Activated CD8-positive, alpha-beta memory T cell treated with anti-CD3 and anti-CD28 coated beads for 24 hours (primary cell): ENCODE measurements at places on chromosomes 7 and 10.
A peak's percentile ranks its signal among the peaks of the same experiment; 100 is the strongest.

DNA sequence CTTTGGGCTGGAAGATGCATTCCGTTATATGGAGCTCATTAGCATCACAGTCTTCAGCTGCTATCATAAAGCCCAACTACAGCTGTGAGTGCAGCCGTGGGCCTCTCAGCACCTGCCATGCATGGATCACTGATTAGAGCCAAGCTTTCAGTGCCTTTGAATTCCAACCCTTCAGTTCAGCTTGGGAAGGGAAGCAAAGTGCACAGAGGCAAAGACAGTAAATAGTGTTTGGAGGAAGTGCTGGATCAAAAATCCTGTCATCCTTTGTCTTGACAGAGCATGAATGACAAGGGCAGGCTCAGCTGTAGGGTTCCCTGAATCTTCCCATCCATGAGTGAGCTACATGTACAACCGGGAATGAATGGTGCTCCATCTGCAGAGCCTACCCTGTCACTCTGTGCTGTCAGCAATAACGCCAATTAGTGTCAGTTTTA lies 153.7 kb downstream of the DNAJB9 start:
- no peak for DNase-seq

- no peak for DNase-seq
Measured at GRCh38 chr7:55588379-55588699, 16.0 kb upstream of the VOPP1 start.

DNA sequence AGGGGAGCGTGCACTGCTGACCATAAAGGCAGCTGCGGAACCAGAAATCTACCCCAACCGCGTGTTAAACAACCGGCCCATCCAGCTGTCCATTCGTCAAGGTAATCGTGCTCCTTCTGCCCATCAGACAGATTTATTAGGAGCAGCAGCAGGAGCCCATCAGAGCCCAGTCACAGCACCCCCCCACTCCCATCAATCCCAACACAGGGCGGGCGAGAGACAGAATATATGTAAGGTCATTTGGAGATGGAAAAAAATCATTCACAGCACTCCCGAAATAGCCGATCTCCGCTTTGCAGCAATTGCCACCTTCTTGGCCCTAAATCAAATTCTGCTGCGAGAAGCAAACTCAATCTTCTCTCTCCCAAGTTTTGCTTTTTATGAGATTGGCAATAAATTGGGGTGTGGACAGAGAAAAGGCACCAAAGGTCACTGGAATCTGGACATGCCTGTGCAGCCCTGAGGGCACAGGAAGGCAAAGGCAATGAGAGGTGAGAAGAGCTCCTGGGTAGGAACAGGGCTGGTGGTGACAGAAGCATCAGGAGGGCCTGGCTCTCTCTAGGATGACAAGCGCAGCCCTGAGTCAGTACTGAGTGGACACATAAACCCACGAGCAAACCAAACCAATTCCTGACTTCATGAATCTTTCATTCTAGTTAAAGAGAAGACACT lies 145.0 kb upstream of the ZMIZ1 start:
- DNase-seq = no peak

DNA sequence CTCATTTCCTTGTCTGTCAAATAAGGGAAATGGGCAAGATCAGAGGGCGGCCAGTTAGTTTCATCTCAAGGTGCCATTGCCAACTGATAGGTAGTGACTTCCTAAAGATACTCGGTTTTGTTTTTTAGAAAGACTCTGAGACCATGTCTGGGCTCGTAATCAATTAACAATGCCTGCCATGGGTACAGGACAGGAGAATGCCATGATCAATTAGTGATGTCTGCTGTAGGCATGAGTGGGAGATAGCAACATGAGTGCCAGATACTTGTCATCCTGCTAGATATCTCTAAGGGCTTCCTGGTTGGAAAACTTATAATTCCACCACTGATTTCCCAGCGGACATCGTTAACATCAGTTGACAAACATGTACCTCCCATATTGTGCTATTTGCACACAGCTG lies 64.8 kb downstream of the SH3PXD2A start:
- DNase-seq = no peak

GRCh38 chr10:58660575-58661255 lies 148.0 kb downstream of the BICC1 start:
- no peak for DNase-seq

- DNase-seq = no peak
Measured at GRCh38 chr7:22772885-22773284, 45.9 kb downstream of the IL6 start.

DNA sequence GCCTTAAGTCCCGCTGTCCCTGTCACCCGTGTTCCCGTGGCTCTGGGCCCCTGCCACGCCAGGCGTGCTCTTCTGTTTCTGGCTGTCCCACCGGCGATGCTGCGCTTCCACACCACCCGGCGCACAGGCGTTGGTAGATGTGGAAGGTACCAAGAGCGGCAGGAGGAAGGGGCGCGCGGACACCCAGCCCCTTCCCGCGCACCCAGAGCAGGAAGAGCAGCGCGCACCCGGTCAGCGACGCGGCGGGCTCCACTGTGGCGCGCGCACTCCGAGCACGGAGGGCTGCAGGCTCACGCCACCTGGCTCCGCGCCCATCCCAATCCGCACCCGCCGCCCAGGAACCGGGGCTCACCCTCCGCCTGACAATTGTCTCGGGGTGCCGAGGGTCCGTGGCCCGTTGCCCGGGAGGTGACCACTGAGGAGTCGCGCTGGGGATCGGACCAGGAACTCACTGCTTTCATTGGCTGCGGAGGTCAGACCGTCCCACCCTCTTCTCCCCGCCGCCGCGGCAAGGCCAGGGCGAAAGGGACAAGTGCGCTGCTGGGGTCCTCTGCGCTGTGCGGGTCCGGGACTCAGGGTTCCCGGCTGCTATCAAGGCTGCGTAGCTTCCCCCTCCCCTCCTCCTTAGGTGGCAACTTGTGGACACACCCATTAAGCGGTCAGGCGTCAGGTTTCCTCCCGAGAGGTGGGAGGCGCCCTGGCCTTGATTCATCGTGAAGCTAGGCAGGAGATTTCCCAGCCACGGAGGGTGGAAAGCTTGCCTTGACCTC lies 121.6 kb upstream of the ZNF92 start:
- peak; percentile 65 for DNase-seq

DNA sequence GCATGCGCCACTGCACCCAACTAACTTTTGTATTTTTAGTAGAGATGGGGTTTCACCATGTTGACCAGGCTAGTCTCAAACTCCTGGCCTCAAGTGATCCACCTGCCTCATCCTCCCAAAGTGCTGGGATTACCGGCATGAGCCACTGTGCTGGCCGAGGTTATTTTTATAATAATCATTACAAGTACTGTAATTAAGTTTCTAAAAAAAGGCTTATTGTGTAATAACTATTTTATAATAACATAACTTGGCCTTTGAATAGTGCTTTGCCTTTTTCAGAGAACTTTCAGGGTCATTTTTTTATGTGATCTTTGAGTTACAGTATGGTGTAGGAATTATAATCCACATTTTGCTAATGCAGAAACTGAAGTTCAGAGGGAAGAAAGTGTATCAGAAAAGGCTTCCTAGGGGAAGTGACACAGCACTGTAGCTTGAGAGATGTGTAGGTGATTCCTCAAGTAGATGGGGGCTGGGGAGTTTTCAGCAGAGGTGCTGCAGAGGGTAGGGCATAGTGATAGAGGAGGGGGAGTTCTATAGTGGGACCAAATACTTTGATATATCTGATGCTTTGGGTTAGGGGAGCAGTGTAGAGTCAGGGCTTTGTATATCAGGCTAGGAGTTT lies 9.2 kb upstream of the SYPL1 start:
- no peak for DNase-seq

GRCh38 chr7:149458235-149458634 lies 2.6 kb downstream of the ZNF777 start:
- no peak for DNase-seq

DNA sequence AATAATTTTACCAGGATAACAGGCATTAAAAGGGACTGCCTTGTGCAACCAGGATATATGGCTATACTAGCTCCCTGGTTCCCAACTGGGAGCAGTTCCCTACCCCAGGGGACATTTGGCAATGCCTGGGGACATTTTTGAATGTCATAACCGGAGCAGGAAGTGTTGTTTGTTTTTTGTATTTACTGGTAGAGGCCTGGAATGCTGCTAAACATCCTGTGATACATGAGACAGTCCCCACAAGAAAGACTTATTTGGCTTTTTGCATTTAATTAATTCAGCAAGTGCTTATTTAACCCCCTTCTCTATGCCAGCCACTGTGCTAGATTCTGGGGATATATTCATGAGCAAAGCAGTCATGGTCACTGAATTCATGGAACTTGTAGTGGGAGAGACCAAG lies 181.2 kb downstream of the BBS9 start:
- no peak for DNase-seq

DNA sequence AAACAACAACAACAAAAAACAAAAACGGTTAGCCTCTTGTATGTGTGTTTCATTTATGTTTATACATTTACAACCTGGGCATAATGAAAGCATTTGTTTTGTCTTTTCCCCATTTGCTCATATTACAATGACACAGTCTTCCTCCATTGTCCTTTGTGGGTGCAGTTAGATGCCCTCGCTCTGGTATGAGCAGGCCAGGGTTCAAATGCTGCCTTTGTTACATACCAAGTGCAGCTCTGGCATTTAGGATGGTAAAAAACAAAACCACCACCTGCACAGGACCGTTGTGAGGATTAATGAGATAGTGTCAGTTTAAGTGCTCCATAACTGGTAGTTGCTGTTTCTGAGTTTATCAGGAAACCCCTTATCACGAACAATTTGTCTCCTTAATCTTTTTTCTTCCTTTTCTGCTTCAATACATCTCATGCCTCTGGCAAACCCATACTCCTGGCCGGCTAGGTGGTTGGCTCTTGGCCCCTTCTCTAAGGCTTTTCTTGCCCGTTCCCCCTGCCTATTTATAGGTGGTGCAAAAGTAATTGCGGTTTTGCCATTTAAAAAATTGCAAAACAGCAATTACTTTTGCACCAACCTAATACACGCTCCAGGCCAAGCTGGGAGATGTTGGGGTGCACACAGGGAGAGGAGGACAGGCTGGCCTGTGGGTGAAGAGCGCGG lies 18.6 kb upstream of the TMEM225B start:
- DNase-seq = no peak

GRCh38 chr7:30504301-30505173 lies at the start of gene GGCT:
Gene GGCT, minus strand, starts transcription at chr7:30504829. Its CDS starts 120 bp downstream, at chr7:30504709.
- DNase-seq = peak; percentile 97

- DNase-seq = no peak
Measured at GRCh38 chr7:114588506-114588905, 173.9 kb downstream of the FOXP2 start.

- DNase-seq = no peak
Measured at GRCh38 chr7:127996253-127997071, 34.8 kb downstream of the LRRC4 start.

- no peak for DNase-seq
Measured at GRCh38 chr10:49260644-49261296, 38.2 kb upstream of the C10orf71 start.

GRCh38 chr7:55133630-55134358 lies 115.0 kb downstream of the EGFR start:
- DNase-seq = no peak

DNA sequence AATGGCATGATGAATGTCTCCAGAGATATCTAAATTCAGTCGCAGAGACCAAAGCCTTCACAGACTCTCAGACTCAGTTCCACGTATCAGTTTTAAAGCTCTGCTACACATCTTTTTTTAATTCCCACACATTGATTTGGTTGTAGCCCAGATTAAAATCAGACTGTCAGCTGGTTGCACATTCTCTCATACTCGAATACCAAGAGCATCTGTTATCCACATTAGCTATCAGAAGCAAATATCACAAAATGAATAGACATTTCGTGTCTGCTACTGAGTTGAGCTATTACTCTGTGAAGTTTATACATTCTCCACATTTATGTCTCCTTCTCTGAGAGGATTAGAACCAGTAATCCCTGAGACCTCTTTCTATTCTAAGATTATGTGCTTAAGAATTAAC lies 229.2 kb downstream of the GPAM start:
- DNase-seq = no peak

GRCh38 chr10:98429320-98430072 lies 14.5 kb upstream of the PYROXD2 start:
- DNase-seq = no peak

DNA sequence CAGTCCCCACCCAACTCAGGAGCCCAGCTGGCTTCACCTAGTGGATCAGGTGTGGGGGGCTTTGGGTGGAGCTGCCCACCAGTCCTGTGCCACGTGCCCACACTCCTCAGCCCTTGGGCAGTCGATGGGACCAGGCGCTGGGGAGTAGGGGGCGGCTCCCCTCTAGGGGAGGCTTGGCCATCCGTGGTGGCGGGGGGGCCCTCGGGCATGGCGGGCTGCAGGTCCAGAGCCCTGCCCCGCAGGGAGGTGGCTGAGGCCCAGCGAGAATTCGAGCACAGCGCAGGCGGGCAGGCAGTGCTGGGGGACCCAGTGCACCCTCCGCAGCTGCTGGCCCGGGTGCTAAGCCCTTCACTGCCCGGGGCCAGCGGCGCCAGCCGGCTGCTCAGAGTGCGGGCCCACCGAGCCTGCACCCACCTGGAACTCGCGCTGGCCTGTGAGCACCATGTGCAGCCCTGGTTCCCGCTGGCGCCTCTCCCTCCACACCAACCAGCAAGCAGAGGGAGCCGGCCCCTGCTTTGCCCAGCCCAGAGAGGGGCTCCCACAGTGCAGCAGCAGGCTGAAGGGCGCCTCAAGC lies 29.3 kb downstream of the ASNS start:
- no peak for DNase-seq

GRCh38 chr7:1798191-1798590 lies 128.1 kb downstream of the ELFN1 start:
- no peak for DNase-seq

- no peak for DNase-seq
Measured at GRCh38 chr7:4343272-4344247, 338.5 kb upstream of the FOXK1 start.

DNA sequence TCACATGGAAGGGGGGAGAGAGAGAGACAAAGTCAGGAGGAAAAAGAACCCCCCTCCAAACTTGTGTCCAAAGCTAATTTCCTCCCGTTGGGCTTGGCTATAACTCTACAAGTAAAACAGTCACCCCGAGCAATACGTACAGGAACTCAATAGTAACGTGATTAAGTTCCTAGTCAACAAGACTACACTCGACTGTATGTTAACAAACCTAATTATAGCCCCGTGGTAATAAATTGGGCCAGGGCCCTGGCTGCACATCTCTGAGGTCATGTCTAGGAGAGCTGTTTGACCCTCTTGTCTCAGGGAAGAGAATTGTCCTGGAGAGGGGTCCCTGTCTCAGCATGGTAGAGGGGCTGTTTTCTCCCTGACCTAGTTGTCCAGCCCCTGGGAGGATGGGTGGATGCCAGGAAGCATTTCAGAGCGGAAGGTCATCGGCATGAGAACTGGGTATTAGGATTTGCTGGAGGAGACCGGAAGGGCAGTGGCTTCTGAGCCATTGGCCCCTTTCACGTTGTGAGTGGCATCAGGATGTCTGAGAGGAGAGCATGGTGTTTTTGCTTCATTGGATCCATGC lies 60.2 kb upstream of the COMTD1 start:
- no peak for DNase-seq

DNA sequence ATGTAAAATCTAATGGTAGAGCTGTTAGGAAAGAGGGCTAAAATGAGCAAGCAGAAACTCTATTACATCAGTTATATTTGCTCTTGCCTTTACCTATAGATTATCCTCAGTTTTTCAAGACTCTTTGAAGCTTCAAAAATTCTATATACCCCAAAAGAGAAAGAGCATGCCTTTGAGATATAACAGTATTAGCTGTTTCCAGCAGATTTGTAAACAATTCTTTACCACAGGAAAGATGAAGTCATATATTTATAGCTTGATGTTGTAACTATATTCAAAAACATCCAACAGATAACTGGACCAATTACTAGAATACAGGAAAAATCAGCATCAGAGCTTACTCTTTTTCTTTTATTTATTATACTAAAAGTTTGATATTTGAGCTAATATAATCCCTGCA lies 416.2 kb upstream of the TPK1 start:
- DNase-seq = no peak

GRCh38 chr7:98995523-98996149 lies 117.3 kb downstream of the TRRAP start:
- no peak for DNase-seq

- DNase-seq = no peak
Measured at GRCh38 chr7:20598459-20599309, 16.8 kb upstream of the ABCB5 start.
